ENCODE measurements at places on chromosomes 1 and 21. TPM values are rescaled to one million over a fixed set of nuclear protein-coding genes. Genes with fewer than 3 reads are reported as not detected.

DNA sequence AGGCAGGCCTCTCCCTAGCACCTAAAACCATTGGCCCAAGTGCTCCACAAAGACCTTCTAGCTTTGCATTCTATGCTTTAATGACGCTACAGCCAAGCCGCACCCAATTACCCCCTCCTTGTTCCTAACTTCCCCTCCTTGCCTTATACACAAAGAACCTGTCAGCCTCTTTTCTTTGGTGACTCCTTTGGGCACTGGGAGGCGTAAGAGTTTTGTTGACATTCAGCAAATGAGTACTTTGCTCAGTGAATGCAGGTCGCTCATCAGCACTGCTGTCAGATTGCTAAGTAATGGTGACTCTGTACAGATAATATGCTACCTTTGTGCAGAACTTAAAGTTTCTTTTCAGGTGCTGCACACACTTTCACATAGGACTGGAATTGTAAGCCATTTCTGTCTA lies 187.6 kb upstream of the FAM78B start:
- DNase-seq, result no peak

GRCh38 chr21:44255511-44255981 lies 6.2 kb downstream of the DNMT3L start:
- DNase-seq, result peak; percentile 31

- DNase-seq, result no peak
Measured at GRCh38 chr1:27951396-27951795, 8.4 kb upstream of the XKR8 start.

GRCh38 chr1:111082421-111083203 lies 57.3 kb downstream of the DRAM2 start:
- no peak for DNase-seq

GRCh38 chr1:242065813-242066212 lies 66.9 kb upstream of the MAP1LC3C start:
- no peak for DNase-seq

Gene NUF2
- total RNA-seq, result 52.2 TPM

Gene BCL2L15
- 3.0 TPM for total RNA-seq

Gene OPTC
- not detected for total RNA-seq

Gene NIBAN1
- total RNA-seq, result 182 TPM
